A375 (cell line): ENCODE measurements at places on chromosomes 16 and 17. TPM values are rescaled to one million over a fixed set of nuclear protein-coding genes. Genes with fewer than 3 reads are reported as not detected.

Gene MSLN
- 9.2 and 11.1 TPM in 2 replicates for total RNA-seq

Gene NETO2
- 28.0 and 28.7 TPM in 2 replicates for total RNA-seq

Gene CCDC92B
- not detected in 2 replicates for total RNA-seq

Gene METRNL
- total RNA-seq: 34.6 and 40.5 TPM in 2 replicates

Gene HSD3B7
- 2.2 and 2.4 TPM in 2 replicates for total RNA-seq

Gene CREBBP
- 25.5 and 38.0 TPM in 2 replicates for total RNA-seq

Gene CYBA
- total RNA-seq: 274 and 319 TPM in 2 replicates

Gene OTOP3
- not detected in 2 replicates for total RNA-seq

Gene KRTAP2-3
- 0.29 TPM in 1 of 2 replicates, not detected in the other for total RNA-seq

Gene MGAT5B
- 9.9 and 15.8 TPM in 2 replicates for total RNA-seq

Gene SLC38A8
- total RNA-seq: not detected in 2 replicates

Gene LDHD
- total RNA-seq: 0.98 and 1.8 TPM in 2 replicates

Gene SOX15
- 0.60 TPM in 1 of 2 replicates, not detected in the other for total RNA-seq

Gene ARL5C
- total RNA-seq: not detected in 2 replicates

Gene PAQR4
- 53.7 and 63.3 TPM in 2 replicates for total RNA-seq

Gene KIF19
- total RNA-seq: not detected in 2 replicates

Gene CLEC3A
- 0.11 and 0.15 TPM in 2 replicates for total RNA-seq

Gene KRTAP2-2
- not detected in 2 replicates for total RNA-seq

Gene CRISPLD2
- 0.77 and 0.98 TPM in 2 replicates for total RNA-seq

Gene TP53TG3
- 0.58 and 5.6 TPM in 2 replicates for total RNA-seq

Gene WFDC1
- not detected in 2 replicates for total RNA-seq

Gene CCL17
- not detected in 2 replicates for total RNA-seq

Gene DBF4B
- 10.3 and 11.7 TPM in 2 replicates for total RNA-seq

Gene TEX19
- 0.16 and 0.98 TPM in 2 replicates for total RNA-seq

Gene NRN1L
- 0.30 TPM in 1 of 2 replicates, not detected in the other for total RNA-seq

Gene NPIPB13
- total RNA-seq: 2.6 and 2.9 TPM in 2 replicates

Gene CDC42EP4
- 38.9 and 43.6 TPM in 2 replicates for total RNA-seq

Gene TMEM92
- total RNA-seq: 0.19 and 0.21 TPM in 2 replicates

Gene HOXB9
- 22.0 and 22.8 TPM in 2 replicates for total RNA-seq

Gene CCL13
- total RNA-seq: not detected in 2 replicates

Gene PRSS27
- 0.64 and 1.5 TPM in 2 replicates for total RNA-seq

Gene VTN
- total RNA-seq: 0.05 TPM in 1 of 2 replicates, not detected in the other

Gene HCRT
- not detected in 2 replicates for total RNA-seq
